ENCODE measurements at places on chromosomes 2 and 18. TPM values are rescaled to one million over a fixed set of nuclear protein-coding genes. Genes with fewer than 3 reads are reported as not detected.
A peak's percentile ranks its signal among the peaks of the same experiment; 100 is the strongest.

- no peak overlapping the region for H3K27ac ChIP-seq
- H3K4me3 ChIP-seq: no peak overlapping the region
- peaks cover 24% of the 10 kb centered on the region for H3K4me1 ChIP-seq
- H3K27me3 ChIP-seq: no peaks in the 10 kb centered on the region
Observed at GRCh38 chr2:85189606-85190270, 56.5 kb downstream of the TCF7L1 start.

Gene REG3G
- not detected for total RNA-seq

Gene UGT1A3
- total RNA-seq: not detected

- no peak overlapping the region for H3K4me3 ChIP-seq
- H3K27me3 ChIP-seq: no peaks in the 10 kb centered on the region
- DNase-seq: no peak
- H3K4me1 ChIP-seq: no peaks in the 10 kb centered on the region
- H3K27ac ChIP-seq: no peak overlapping the region
- H3K36me3 ChIP-seq: no peaks in the 10 kb centered on the region
Observed at GRCh38 chr2:198408171-198408570, 603.8 kb downstream of the PLCL1 start.

Gene NEB
- 136 TPM for total RNA-seq

DNA sequence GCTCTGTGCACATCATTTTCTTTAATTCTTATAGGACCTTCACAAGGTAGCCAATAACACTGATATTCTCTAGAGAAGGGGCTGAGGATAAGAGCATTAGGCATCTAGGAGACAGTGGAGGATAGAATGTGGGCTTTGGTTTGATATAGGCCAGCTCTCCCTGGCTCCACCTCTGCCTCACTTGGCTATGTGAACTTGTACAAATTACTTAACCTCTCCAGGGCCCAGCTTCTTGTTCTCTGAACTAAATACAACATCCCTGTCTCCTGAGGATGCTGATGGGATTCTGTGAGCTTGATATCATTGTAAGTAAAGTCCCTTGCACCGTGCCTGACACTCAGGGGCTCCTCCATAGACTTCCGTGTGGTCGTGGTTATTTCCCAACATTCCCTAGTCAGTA is 87.3 kb downstream of the ACOXL start:
- H3K27ac ChIP-seq: no peak overlapping the region
- no peak overlapping the region for H3K4me3 ChIP-seq
- DNase-seq: no peak
- no peaks in the 10 kb centered on the region for H3K36me3 ChIP-seq
- H3K27me3 ChIP-seq: no peaks in the 10 kb centered on the region

DNA sequence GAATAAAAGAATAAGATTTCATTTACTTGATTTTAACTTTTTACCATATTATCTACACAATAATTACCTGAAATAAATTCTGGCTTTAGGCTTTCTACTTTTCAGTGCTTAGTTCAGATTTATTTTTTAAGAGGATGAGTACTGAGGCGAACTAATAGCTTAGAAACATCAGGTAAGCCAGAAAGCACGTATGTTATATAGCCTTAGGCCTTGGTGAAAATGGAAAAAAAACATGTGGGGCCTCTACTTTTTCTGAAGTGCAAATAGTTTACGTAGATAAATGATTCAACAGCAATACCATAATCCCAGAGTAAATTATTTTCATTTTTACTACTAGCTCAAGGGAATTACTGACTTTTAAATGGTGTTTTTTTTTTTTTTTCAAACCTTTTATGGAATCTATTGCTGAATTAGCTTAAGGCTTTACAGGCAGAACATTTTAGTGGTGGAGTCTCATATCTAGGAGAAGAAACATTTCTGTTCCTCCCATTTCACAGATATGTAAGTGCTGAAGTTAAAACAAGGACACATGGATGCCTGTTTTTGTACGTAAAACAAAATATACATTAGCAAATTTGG is 6.2 kb downstream of the CPS1 start:
- H3K36me3 ChIP-seq: no peaks in the 10 kb centered on the region
- no peak for DNase-seq
- H3K4me1 ChIP-seq: no peaks in the 10 kb centered on the region
- H3K27me3 ChIP-seq: no peaks in the 10 kb centered on the region
- no peak overlapping the region for H3K27ac ChIP-seq
- H3K4me3 ChIP-seq: no peak overlapping the region

DNA sequence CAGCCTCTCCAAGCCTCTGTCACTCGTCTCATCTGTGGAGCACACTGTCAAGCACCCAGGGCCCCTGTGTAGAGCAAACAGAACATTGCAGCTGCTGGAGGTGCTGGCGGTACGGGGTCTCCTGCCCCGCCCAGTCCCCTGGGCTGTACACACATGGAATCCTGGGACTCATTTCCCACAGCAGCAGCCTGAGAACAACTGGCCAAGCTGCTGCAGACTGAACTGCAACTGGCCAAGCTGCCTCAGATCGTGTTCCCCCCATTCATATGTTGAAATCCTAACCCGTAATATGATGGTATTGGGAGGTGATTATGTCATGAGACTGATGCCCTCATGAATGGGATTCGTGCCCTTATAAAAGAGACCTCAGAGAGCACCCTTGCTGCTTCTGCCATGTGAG is 130.5 kb downstream of the NCK2 start:
- H3K27ac ChIP-seq: no peak overlapping the region
- no peak for DNase-seq
- H3K4me3 ChIP-seq: no peak overlapping the region
- peaks cover 22% of the 10 kb centered on the region for H3K4me1 ChIP-seq

- DNase-seq: no peak
- no peak overlapping the region for H3K4me3 ChIP-seq
- H3K36me3 ChIP-seq: no peaks in the 10 kb centered on the region
- H3K27ac ChIP-seq: no peak overlapping the region
- peaks cover 30% of the 10 kb centered on the region for H3K4me1 ChIP-seq
- H3K27me3 ChIP-seq: no peaks in the 10 kb centered on the region
Observed at GRCh38 chr2:160917850-160918249, 242.4 kb upstream of the TANK start.

- H3K4me3 ChIP-seq: no peak overlapping the region
- H3K4me1 ChIP-seq: no peaks in the 10 kb centered on the region
- no peak for DNase-seq
- peaks cover 32% of the 10 kb centered on the region for H3K36me3 ChIP-seq
Observed at GRCh38 chr18:79975985-79976680, 11.7 kb downstream of the HSBP1L1 start.

DNA sequence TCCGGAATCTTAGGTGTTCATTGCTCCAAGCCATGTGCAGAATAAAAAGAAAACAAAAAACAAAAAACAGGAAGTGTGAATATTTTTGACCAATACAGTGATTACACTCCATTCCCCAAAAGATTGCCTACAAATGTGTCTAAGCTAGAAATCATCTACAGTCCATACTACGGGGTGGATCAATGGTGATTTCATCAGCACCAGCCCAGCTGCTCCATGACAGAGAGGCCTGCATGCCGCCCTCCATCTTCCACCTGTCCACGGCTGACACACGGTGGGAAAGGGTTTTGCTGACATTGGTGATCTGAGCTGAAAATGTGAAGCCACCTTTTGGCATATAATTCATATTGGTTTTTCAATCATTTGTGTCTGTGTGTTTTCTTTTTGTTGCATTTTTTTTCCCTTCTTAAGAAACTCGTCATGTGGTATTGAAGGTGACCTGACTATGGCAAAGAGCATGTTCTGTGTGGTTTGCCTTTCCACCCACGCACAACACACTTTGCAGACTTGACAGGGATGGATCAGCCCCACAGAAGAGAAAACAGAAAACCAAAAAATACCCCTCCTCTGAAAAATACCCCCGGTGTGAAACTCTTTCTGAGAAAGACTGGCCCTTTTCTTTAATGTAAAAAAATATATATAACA is 533.1 kb downstream of the RNF144A start:
- no peak overlapping the region for H3K4me3 ChIP-seq
- H3K27me3 ChIP-seq: no peaks in the 10 kb centered on the region
- H3K27ac ChIP-seq: no peak overlapping the region
- no peaks in the 10 kb centered on the region for H3K36me3 ChIP-seq
- H3K4me1 ChIP-seq: no peaks in the 10 kb centered on the region
- no peak for DNase-seq

DNA sequence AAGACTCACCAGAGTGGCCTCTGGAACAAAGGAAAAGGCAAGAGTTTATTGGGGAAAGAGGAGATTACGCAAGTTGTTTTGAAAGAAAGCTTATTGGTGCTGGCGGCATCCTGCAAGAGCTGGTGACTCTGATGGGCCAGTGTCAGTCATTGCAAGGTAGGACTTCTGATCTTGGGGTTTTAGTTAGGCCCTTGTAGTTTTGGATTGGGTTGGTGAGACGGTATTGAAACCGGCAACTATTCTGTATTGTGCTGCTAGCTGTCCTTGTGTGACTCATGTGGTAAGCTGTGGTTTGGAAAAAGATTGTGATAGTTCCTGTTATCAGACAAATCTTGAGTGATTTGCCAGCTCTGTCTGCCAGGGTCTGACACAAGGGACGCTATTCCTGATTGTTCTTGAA is 159.1 kb upstream of the PIEZO2 start:
- H3K27me3 ChIP-seq: no peaks in the 10 kb centered on the region
- H3K36me3 ChIP-seq: no peaks in the 10 kb centered on the region
- no peak for DNase-seq
- H3K27ac ChIP-seq: no peak overlapping the region
- H3K4me1 ChIP-seq: no peaks in the 10 kb centered on the region

Gene NLRC4
- 1.3 TPM for total RNA-seq

- H3K4me1 ChIP-seq: no peaks in the 10 kb centered on the region
- H3K27ac ChIP-seq: no peak overlapping the region
- no peak overlapping the region for H3K4me3 ChIP-seq
- DNase-seq: no peak
- H3K27me3 ChIP-seq: no peaks in the 10 kb centered on the region
- no peaks in the 10 kb centered on the region for H3K36me3 ChIP-seq
Observed at GRCh38 chr2:164568317-164568716, 53.0 kb downstream of the GRB14 start.

DNA sequence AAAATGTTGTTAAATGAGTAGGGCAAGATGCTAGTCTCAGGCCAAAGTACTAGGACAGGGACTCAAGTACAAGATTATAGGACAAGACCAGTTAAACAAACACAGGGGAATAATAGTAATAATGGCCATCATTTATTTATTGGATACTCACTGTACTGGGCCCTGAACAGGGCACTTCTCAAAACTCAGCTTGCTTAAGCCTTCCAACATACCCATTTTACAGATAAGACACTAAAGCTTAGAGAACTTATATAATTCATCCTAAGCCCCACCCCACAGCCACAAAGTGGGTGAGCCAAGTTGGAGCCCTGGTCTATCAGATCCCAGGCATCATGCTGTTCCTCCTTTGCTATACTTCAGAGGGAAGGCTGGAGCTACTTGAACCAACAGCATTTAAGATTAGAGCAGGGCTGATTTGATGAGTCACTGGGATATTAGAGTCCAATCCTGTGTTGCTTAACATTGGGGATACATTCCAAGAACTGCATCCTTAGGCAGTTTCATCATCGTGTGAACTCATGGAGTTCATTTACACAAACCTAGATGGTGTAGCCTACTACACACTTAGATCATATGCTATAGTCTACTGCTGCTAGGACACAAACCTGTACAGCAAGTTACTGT is 153.6 kb downstream of the MTCL1 start:
- no peaks in the 10 kb centered on the region for H3K36me3 ChIP-seq
- H3K4me3 ChIP-seq: no peak overlapping the region
- H3K4me1 ChIP-seq: no peaks in the 10 kb centered on the region

Gene SPC25
- total RNA-seq: not detected

Gene CCDC74B
- total RNA-seq: 1.1 TPM

DNA sequence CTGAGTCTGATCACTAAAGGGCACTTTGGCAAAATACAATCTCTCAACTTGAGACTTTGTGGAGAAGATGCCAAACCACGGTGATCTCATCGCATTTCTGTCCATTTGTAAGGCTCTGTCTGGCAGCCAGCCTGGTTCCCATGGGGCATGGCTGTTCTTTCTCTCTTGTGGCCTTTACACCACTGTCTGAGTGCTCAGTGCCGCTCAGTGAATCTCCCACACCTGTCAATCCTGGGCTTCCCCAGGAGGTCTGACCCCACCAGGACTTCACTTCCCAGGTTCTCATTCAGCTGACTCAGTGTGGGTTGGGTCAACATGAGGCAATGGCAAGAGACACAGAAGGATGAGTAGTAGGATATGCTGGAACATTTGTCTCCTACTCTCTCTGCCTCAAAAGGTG is 96.8 kb upstream of the TRIB2 start:
- no peaks in the 10 kb centered on the region for H3K36me3 ChIP-seq
- H3K27me3 ChIP-seq: no peaks in the 10 kb centered on the region

- no peak overlapping the region for H3K4me3 ChIP-seq
- H3K27ac ChIP-seq: no peak overlapping the region
- no peaks in the 10 kb centered on the region for H3K27me3 ChIP-seq
- H3K36me3 ChIP-seq: no peaks in the 10 kb centered on the region
- no peak for DNase-seq
Observed at GRCh38 chr18:72935744-72936143, 68.0 kb upstream of the NETO1 start.

- DNase-seq: no peak
- H3K27ac ChIP-seq: no peak overlapping the region
- no peaks in the 10 kb centered on the region for H3K36me3 ChIP-seq
- no peaks in the 10 kb centered on the region for H3K4me1 ChIP-seq
Observed at GRCh38 chr2:191724015-191724414, 46.1 kb downstream of the NABP1 start.

DNA sequence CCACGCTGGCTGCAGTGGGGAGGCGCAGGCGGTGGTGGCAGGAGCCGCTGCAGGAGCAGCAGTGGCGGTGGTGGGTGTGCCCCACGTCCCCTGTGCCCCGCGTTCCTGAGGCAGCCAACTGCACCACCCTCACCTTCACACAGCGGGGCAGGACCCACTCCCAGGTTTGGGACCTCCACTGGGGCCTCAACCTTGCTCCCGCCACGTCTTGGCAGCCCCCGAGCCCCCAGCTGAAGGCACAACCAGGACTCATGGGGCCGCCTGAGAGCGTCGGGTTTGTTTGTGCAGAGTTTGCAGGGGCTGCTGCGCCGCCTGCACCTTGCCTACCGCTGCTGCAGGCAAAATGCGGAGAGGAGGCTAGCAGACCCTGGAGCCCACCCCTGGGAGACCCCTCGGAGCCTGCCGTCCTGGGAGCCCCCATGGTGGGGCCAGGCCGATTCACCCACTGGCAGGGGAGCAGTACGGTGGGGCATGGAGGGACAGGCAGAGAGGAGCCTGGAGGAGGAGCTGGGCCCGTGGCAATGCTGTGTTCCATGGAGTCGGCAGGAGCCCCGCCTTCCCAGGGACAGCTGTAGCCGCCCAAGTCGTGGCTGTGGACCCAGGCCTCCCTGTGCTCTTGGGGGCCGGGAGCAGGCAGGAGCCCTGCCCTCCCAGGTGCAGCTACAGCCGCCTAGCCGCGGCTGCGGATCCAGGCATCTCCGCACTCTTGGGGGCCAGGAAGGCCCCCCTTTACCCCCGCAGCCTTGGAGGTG is 14.7 kb upstream of the EML6 start:
- DNase-seq: no peak
- H3K4me1 ChIP-seq: no peaks in the 10 kb centered on the region
- peak overlapping the region; percentile 32 for H3K4me3 ChIP-seq
- H3K27ac ChIP-seq: no peak overlapping the region
- H3K36me3 ChIP-seq: no peaks in the 10 kb centered on the region

GRCh38 chr2:98464772-98465310 is 20.2 kb downstream of the INPP4A start:
- H3K27ac ChIP-seq: peak overlapping the region; percentile 37
- H3K36me3 ChIP-seq: no peaks in the 10 kb centered on the region
- DNase-seq: no peak

GRCh38 chr2:144452989-144453336 is 67.0 kb downstream of the ZEB2 start:
- H3K27me3 ChIP-seq: no peaks in the 10 kb centered on the region

- H3K4me1 ChIP-seq: peaks cover 63% of the 10 kb centered on the region
- H3K4me3 ChIP-seq: no peak overlapping the region
- DNase-seq: no peak
- H3K27me3 ChIP-seq: no peaks in the 10 kb centered on the region
- H3K36me3 ChIP-seq: peaks cover 9% of the 10 kb centered on the region
Observed at GRCh38 chr18:13382954-13383827, 164.6 kb downstream of the LDLRAD4 start.

Gene CHRNG
- not detected for total RNA-seq

Gene SPRED2
- total RNA-seq: 17.3 TPM

Data from right atrium auricular region (tissue), 2 donors.